ENCODE measurements at places on chromosomes 11 and 22. TPM values are rescaled to one million over a fixed set of nuclear protein-coding genes. Genes with fewer than 3 reads are reported as not detected.

DNA sequence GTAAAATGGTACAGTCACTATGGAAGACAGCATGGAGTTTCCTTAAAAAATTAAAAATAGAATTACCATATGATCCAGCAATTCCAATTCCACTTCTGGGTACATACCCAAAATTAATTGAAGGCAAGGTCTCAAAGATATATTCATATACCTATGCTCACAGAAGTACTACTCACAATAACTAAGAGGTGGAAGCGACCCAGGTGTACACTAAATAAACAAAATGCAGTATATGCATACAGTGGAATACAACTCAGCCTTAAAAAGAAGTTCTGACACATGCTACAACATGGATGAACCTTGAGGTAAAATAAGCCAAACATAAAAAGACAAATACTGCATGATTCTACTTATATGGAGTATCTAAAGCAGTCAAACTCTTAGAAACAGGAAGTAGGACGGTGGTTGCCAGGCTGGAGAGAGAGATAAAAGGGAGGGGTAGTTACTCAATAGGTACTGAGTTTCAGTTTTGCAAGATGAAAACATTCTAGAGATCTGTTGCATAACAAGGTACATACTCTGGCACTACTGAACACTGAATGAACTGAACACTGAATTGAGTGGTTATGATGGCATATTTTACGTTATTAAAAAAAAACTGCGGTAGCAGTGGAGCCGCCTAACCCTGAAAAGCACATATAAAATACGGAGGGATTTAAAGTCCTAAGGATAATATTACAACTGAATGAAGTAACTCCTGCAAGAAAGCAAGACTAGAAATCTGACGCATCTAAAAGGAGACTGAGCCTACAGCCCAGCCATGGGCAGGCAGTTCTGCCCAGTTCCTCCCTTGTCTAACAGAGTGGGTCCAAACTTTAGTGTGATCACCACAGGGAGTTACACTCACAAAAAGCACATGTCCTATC, 12.8 kb downstream of the DGCR2 start:
- DNase-seq = peak; percentile 46

DNA sequence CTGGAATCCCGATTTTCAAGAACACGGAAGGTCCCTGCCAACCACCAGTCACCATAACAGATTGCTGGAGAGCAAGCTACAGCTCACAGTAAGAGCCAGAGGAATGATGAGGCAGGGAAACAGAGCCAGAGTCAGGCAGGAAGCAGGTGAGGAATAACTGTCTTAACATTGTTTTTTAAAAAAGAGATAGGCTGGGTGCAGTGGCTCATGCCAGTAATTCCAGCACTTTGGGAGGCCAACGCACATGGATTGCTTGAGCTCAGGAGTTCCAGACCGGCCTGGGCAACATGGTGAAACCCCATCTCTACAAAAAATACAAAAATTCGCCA, 13.5 kb upstream of the CASTOR1 start:
- no peak for DNase-seq

GAB4 gene
- total RNA-seq = not detected

RIMBP3B gene
- 1.0 TPM for total RNA-seq
